Dorsolateral prefrontal cortex (tissue), 122 donors: ENCODE measurements at places on chromosomes 12 and 14.
A peak's percentile ranks its signal among the peaks of the same experiment; 100 is the strongest.

DNA sequence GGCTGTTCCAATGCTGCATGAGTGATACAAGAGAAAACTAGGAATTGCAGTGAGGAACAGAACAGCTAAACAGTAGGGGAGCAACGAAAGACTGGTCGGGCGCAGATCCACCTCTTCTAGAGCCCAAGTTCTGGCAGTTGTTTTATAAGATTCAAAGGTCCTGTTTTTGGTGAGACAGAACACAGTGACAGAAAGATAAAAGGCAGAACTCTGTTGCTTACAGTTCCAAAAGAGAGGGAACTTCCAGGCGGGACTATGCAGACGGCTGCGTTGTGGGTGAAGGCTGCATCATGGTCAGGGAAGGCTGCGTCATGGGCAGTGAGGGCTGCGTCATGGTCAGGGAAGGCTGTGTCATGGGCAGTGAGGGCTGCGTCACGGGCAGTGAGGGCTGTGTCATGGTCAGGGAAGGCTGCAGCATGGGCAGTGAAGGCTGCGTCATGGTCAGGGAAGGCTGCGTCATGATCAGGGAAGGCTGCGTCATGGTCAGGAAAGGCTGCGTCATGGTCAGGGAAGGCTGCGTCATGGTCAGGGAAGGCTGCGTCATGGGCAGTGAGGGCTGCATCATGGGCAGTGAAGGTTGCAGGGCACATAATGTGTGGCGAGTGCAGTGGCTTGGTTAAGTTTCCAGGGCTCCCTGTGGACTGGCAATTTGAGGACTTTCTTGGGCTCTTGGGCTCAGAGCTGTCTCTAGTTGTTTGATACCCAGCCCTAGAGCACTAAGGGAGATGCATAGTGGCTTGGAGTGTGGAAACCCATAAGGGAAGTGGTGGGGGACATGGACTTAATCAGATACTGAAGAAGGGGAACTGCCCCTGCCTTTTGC is 619.9 kb downstream of the AACS start:
- no peak for DNase-seq

- no peak for DNase-seq
These were observed 20.6 kb upstream of the ANHX start for GRCh38 chr12:133256321-133256720.

- DNase-seq, result peak; percentile 41
These were observed 48.8 kb downstream of the LRCOL1 start for GRCh38 chr12:132561427-132562156.

DNA sequence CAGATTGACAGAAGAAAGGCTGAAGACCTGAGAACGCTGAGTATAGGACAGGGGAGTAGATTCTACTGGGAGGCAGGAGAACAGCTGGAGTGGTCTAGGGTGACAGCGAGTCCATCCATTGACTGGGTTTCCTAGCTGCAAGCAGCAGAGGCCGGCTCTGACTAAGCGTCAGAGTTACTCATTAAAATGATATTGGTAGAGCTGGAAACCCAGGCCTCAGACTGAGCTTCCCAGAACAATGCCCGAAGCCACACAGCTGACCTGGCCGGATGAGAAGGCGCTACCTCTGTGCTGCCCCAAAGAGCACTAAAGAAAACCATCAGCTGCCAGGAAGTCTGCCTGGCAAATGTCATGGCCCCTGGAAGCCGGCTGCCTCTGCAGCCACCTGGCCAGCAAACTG is 78.5 kb upstream of the FZD10 start:
- no peak for DNase-seq

- DNase-seq, result no peak
These were observed 33.1 kb upstream of the USP15 start for GRCh38 chr12:62227091-62227490.

DNA sequence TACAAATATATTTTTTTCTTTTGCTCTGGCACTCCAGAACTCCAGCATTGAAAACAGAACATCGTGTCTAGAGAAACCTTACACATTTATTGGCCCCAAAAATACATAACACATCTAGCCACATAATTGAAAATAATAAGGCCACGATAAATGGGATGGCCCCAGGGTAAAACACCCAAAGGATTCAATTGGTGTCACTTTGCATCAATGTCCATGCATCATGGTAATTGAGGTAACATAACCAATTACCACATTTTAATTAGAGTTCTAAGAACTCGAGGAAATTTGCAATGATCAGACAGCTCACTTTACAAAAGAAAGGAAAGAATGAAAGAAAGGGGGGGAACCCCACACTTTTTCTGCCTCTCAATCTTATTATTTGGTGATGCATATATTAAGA is 151.8 kb upstream of the NPAS3 start:
- DNase-seq, result no peak

DNA sequence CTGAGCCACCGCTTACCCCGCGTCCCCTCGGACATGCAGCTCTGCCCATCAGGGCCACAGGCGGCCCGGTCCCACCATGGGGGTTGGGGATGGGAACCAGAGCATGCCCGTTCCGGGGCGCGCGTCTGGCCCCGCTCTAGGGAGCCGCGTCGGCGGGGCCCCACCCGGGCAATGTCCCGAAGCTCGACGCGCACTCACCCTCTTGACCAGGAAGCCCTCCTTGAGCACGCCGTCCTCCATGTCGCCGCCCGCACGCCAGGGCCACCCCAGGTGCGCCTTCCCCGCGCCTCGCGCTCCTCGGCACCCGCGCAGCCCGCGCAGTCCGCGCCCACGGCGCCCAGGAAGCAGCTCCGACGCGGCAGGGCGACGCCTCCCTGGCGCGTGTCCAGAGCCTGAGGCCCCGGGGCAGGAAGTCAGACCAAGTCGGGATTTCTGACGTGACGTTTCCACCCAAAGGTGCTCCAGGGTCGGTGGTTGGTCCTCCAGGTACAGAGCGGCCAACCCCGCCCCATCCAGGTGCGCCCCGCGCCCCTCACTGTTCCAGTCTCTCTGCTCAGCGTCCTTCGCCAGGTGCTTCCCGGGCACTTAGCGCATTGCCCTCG is at the start of gene PLEK2:
Gene PLEK2 (minus strand): TSS at position 346 of the 602 bp plus-strand sequence. CDS start 106 bp downstream, at position 240.
- DNase-seq, result no peak

DNA sequence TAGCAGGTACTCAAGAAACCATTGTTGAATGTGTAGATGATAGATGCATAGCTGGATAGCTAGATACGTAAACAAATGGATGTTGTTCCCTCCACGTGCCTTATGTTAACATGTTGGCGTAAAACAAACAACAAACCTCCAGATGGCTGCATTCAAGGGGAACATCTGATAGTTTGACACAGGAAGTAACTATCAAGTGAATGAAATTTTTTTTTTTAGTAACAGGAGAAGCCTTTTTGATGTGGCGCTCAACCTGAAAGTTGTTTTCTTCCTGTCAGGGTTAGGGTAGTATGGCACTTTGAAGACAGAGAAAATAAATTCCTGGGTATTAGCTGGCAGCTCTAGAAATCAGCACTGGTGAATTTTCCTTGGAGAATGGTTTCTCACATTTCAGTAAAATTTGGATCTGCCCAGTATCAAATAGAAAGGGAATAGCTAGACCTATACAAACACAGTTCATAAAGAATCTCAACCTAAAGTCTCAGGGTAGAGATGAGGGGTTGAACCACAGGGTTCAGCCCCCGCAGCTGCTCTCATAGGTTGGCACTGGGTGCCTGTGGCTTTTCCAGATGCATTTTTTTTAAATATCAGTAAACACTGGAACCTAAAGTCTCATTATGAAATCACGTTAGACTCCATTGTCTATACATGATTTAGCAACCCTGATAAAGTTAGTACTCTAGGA is 18.8 kb upstream of the RAP1B start:
- DNase-seq, result no peak

- no peak for DNase-seq
These were observed 61.8 kb downstream of the KLRG1 start for GRCh38 chr12:9051158-9051550.

DNA sequence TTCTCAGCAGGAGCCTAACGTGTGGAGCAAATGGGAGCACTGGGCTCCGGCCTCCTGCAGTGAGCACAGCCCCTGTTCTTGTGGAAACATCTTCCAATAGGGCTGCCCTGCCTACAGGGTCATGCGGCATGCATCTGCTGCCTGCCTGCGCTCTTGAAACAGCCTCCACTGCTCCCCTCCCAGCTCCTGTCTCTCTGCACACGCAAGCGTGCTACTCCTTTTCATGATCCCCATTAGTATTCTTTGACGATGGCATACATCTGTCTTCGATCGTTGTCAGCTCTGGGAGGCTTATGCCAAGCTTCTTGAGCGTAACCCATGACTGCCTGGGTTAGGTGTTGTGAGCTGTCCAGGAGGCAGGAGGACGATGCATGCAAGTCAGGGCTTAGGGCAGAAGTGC is 23.1 kb downstream of the NTF3 start:
- no peak for DNase-seq
